ENCODE measurements at places on chromosomes 12 and 14. TPM values are rescaled to one million over a fixed set of nuclear protein-coding genes. Genes with fewer than 3 reads are reported as not detected.
A peak's percentile ranks its signal among the peaks of the same experiment; 100 is the strongest.

KRT75 gene
- 0.02 TPM for total RNA-seq

PAH gene
- total RNA-seq: not detected

- DNase-seq: peak; percentile 83
These were observed 5.6 kb upstream of the HMGA2 start for GRCh38 chr12:65818454-65819382.

GRCh38 chr14:90573385-90574105 lies 176.7 kb downstream of the CALM1 start:
- DNase-seq: no peak

Measured in M059J (cell line).